NB4 (cell line): ENCODE measurements at places on chromosomes 3 and 15.
A peak's percentile ranks its signal among the peaks of the same experiment; 100 is the strongest.

DNA sequence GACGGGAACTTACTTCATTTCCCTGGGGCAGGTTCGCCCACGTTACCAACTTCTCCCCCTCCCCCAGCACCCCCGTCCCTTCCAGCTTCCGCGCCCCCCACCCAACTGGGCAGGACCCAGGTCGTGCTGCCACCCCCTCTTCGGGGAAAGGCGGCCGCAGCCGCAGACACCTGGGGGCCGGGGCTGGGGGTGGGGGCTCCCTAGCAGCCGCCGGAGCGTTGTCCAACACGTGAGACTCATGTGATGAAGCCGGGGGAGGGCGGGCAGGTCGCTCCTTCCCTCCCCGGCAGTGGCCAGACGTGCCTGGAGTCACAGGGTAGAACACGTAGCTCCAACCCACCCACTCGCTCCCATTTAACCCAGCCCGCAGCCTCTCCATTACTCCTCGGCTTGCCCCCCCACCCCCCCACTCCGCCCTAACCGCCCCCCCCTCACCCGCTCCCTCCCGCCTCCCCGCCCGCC, 240 bp upstream of the BHLHE40 start:
- peak; percentile 91 for DNase-seq

DNA sequence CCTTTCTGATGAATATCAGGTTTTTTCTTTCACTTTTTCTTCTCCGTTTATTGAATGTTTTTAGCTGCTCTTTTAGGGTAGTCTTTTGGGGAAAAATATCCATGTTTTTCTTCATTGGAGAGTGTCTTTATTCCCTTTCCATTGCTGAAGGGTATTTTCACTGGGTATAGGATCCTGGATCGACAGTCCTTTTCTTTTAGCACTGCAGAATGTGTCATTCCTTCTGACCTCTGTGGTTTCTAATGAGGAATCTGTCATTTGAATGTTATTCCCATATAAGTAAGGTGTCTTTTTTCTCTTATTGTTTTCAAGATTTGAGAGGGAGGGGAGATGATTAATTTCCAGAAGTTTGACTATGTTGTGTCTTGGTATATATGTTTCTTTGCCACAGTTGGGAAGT, 96.8 kb downstream of the BBX start:
- DNase-seq = no peak

- DNase-seq = no peak
Observed at GRCh38 chr3:119304201-119304713, 10.1 kb downstream of the ARHGAP31 start.

DNA sequence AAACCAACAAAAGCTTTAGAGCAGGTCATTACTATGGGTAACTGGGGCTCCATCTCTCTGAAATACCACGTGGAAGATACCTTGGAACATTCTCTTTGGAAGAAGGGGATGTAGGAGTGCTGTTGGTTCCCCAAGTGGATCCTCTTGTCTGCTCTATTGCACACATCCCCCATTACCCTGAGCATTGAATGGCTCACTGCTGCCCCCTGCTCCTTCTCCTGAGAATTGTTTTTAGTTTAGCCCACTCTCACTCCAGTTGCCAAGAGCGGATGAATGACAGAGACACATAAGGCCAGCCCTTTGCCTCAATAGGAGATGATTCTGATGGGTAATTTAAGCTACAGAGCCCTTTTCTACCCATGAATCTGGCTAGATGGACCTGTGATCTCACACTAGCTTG, 135.6 kb upstream of the SUCLG2 start:
- peak; percentile 63 for DNase-seq

DNA sequence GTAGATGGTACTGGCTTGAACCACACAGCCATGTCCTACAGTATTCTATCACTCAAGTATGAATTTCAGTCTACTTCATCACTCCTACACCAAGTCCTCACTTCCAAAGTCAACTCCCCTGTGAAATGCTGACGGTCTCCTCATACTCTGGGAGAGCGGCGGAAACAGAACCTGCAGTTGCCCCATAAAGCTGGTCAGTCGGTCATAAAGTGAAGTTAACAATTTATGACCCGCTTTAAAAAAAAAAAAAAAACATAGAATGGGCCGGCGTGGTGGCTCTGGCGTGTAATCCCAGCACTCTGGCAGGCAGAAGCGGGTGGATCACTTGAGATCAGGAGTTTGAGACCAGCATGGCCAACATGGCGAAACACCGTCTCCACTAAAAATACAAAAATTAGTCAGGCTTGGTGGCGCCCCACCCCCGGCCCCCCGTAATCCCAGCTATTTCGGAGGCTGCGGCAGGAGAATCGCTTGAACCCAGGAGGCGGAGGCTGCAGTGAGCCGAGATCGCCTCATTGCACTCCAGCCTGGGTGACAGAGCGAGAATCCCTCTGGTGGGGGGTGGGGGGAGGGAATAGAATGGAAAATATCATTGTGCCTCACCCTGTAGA, 2.1 kb downstream of the TRANK1 start:
- no peak for DNase-seq

DNA sequence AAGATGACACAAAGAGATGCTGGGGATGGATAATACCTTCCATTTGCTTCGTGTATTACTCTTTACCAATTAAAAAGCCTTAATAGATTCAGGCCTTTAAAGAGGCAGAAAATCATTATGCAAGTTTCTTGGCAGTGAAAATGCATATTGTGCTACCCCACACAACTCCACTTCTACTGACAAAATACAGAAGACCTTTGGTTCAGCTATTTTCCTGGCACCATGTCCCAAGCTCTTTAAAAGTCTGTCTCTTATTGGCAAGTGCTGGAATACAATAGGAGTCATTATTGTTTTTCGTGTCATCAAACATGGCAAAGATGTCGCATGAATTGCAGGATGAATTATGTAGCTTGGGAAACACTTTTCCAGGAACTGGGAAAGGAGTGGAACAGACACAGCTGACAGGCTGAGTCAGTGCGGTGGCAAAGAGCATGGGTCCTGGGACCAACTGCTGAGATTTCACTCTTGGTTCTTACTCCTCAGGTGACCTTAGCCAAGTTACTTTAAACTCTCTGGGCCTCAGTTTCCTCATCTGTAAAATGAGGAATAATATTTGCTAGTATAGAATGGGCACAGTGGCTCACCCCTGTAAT, 5.5 kb upstream of the TSPAN3 start:
- DNase-seq = no peak

DNA sequence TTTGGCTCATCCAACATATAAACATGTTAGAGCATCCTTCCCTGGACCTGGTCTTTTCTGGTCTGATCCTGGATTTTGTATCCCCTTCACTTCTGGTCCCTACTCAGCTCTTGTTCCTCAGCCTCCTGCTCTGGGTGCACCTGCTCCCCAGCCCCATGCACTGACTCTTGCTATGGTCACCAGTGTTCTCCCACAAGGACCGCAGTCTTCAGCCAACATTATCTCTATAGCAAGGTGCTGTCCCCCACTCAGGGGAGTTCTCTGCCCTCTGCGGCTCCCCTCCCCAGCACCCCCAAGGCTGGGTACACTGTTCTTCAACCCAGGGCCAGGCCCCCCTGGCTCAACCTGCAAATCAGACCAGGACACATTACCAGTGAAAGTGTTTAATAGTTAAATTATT, 80.2 kb downstream of the SEC22A start:
- DNase-seq = no peak

- DNase-seq = no peak
Observed at GRCh38 chr3:61771976-61772375, 210.6 kb downstream of the PTPRG start.

DNA sequence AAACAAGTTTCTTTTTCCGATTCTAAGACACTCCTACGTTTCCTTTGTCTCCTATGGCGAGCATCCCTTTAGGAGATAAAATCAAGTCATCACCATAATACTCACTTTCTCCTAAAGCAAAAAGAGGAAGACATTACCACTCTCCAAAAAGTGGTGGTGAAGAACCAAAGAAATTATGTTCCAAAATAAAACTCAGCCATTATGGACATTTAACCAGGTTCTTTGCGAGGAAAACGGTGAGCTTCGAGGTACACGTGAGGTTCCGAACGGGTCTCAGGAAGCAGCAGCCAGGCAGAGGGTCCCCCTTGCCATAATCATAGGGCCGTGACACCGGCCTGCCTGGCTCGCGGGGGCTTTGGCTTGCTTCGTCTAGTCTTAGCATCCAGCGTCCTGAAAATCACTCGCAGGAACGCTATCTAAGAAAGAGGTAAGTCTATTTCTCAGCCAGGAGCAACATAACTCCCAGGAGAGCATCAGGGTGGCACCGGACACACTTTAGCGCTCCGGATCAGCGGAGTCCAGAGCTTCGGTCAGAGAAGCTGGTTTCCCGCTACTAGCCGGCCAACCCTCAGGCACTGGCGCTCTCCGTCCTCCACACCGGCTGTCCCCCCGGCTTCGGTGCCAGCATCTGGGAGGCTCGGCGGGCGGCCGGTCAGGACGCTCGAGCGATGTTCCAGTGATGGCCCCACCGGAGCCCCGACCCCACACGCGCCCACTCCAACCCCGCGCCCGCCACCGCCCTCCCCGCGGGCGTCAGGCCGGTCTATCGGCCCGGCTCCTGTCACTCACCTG, 581 bp downstream of the IP6K1 start:
- peak; percentile 52 for DNase-seq

GRCh38 chr3:14521611-14522010, 18.5 kb downstream of the GRIP2 start:
- DNase-seq = no peak

DNA sequence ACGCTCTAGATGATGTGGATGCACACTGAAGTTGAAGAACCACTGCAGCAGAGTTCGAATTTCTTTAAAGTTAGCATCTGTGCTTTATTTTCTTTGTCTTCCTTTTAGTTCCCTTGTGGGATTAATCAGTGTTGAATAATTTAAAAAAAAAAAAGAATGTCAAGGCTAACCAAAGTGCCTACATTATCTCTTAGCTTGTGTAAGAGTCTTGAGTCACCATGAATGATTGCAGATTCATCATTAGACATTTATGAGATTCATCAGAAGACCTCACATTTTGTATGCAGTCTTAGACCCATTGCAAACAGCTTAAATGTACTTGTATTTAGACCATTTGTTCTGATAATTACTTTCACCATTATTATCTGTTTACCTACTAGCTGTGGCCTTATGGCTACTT, 182.2 kb downstream of the FNDC3B start:
- DNase-seq = no peak

- no peak for DNase-seq
Observed at GRCh38 chr3:128267541-128267940, 114.3 kb downstream of the EEFSEC start.

DNA sequence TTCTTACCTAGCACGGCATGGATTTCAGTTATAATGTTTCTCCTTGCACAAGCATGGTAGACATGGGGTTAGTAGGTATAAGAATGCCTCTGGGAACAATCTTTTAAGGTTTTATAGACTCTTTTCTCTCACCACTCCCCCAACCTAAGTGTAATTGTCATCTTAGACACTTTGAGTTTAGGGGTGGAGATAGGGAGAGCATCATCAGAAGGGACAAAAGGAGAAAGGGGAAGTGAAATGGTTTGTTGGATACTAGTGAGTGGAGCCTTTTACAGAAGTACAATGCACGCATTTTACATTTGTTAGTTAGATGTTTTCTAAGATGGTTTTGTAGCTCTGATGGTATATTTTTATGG, 189.2 kb downstream of the TP63 start:
- DNase-seq = peak; percentile 4

- peak; percentile 42 for DNase-seq
Observed at GRCh38 chr3:188950832-188951489, 220.8 kb upstream of the TPRG1 start.

- DNase-seq = peak; percentile 42
Observed at GRCh38 chr3:128970740-128971047, 23.2 kb downstream of the CFAP92 start.

- no peak for DNase-seq
Observed at GRCh38 chr3:27193056-27193455, 176.1 kb downstream of the NEK10 start.

DNA sequence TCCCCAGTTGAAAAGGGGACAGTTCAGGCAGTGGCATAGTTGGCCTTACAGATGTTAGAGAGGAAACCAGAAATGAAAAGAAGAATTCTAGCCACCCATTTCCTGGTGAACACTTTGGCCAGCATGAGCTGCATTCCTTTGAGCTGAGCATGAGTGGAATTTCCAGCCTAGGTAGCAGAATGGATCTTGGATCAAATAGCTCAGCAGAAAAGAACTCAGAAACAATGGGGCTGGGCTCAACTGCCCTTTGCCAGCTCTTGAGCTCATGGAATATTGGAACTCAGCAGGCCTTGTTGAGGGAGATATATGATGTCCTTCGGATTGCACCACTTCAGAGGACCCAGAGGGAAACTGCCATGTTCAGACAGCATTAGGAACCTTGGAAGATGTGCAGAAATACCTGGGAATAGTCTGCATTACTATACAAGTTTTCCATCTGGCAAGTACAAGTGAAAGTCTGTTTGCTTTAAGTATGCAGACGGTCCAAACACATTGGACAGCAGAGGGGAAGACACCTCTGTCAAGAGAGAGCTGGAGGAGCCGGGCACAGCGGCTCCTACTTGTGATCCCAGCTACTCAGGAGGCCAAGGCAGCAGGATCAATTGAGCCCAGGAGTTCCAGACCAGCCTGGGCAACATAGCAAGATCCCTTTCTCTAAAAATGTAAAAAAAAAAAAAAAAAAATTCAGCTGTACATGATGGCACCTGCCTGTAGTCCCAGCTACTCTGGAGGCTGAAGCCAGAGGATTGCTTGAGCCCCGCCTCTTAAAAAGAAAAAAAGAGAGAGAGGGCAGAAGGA, 3.1 kb upstream of the CDV3 start:
- DNase-seq = no peak

GRCh38 chr3:120052225-120052624, 42.0 kb downstream of the GSK3B start:
- no peak for DNase-seq

DNA sequence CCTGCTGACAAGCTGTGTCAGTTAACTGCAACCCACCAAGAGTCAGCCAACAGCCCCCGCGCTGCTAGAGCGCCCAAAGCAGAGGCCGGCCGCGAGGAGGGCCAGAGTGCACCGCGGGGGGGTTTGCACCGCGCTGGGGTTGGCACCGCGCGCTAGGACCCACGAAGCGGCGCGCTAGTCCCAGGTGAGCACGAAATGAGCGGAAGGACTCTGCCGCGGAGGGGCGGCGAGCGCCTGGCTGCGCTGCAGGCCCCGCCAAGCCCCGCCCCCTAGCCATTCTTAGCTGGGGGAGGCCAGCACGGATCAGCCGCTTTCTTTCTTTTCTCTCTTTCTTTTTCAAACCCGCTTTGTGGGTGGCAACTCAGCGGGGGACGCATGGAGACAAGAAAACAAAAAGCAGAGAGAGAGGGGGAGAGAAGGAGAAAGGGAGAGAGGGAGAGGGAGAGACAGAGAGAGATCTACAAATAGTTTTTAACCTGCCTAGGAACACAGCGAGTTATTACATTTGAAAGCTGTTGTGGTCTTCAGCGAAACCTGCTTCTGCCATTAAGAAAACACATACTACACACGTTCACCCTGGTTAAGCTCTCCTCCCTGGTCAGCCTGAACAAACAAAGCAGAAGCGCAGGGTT, 6.9 kb upstream of the FOXB1 start:
- peak; percentile 52 for DNase-seq

DNA sequence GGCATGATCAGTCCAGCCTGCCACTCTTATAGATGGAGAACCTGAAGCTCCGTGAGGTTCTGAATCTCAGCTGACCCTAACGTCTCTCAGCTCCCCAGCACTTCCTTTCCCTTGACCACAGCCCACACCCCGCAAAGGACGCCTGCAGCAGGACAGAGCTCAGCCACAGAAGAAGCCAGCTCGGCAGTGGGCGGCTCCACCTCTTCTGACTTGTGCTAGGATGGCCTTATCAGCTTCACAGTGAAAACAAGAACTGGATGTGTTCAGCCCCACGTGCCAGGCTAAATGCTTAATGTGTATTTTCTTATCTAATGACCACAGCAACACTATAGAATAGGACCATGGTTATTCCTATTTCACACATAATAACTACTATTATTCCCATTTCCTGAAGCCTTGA, 127.6 kb downstream of the ARNT2 start:
- DNase-seq = no peak

- no peak for DNase-seq
Observed at GRCh38 chr3:153753035-153753434, 368.2 kb upstream of the ARHGEF26 start.
